Breast epithelium (tissue), 4 donors: ENCODE measurements at places on chromosomes 1 and 21.

- no peak overlapping the region for H3K27ac ChIP-seq
- no peaks in the 10 kb centered on the region for H3K4me1 ChIP-seq
- DNase-seq, result no peak
Measured at GRCh38 chr1:213381572-213382084, 330.6 kb downstream of the RPS6KC1 start.

GRCh38 chr1:58249737-58250586 is 296.6 kb downstream of the OMA1 start:
- peak overlapping the region; percentile 21 for H3K4me3 ChIP-seq
- DNase-seq, result no peak
- H3K27ac ChIP-seq, result no peak overlapping the region
- H3K36me3 ChIP-seq, result no peaks in the 10 kb centered on the region
- H3K27me3 ChIP-seq, result no peaks in the 10 kb centered on the region

DNA sequence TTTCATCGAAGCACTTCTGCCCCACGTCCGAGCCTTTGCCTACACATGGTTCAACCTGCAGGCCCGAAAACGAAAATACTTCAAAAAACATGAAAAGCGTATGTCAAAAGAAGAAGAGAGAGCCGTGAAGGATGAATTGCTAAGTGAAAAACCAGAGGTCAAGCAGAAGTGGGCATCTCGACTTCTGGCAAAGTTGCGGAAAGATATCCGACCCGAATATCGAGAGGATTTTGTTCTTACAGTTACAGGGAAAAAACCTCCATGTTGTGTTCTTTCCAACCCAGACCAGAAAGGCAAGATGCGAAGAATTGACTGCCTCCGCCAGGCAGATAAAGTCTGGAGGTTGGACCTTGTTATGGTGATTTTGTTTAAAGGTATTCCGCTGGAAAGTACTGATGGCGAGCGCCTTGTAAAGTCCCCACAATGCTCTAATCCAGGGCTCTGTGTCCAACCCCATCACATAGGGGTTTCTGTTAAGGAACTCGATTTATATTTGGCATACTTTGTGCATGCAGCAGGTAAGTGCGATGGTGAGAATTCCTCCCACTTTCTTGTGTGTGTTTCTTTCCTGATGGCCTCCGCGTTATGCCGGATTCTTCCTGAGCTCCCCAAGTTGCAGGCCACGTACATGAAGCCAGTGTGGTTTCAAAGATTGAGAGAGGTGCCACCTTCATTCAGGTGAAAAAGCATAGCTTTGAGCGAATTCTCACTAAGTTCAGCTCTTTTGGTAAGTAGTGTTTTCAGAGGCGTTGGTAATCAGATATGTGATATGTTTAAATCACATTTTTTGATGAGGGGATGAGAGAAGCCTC is 6.0 kb downstream of the NFIA start:
- DNase-seq, result no peak
- no peak overlapping the region for H3K27ac ChIP-seq
- H3K36me3 ChIP-seq, result no peaks in the 10 kb centered on the region
- H3K4me3 ChIP-seq, result no peak overlapping the region

DNA sequence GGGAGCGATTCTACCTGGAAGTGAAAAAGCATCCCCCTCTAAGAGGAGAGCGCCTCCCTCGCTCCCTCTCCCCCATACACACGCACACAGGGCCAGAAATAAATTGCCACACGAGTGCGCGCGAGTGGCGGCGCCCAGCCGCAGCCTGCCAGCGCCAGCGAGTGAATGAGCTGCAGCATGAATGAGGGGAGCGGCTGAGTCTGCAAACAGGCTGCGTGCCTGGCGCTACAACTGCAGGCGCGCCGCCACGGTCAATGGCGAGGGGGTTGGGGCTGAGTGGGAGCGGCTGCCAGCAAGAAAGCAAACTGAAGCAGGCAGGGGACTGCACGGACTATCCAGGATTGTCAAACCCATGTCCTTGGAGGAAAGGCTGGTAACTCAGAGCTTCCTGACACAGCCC is 2.2 kb downstream of the CAMK1G start:
- no peak for DNase-seq
- H3K36me3 ChIP-seq, result no peaks in the 10 kb centered on the region
- H3K27me3 ChIP-seq, result peaks cover 23% of the 10 kb centered on the region

DNA sequence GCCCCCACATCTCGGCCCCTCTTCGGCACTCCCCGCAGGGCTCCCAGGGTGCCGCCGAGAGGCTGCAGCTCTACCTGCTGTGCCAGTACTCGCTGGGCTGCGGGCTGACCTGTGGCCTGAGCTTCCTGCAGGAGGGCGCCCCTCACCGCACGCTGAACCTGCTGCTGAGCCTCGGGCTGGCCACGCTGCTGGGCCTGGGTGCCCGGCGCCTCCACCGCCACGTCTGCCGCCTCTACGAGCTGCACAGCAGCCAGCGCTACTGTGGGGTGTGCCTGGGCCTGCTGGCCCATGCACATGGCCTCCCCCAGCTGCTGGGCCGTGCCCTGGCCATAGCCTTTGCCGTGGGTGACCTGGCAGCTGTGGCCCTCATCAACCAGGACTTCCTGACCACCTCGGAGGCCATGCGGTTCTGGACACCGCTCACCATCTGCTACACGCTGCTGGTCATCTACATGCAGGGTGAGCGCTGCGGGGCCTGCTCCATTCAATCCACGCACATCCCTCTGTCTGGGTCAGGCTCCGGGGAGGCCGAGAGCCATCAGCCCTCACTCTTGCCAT is 1.9 kb downstream of the TMEM82 start:
- no peak overlapping the region for H3K27ac ChIP-seq
- no peaks in the 10 kb centered on the region for H3K36me3 ChIP-seq
- no peak overlapping the region for H3K4me3 ChIP-seq
- no peaks in the 10 kb centered on the region for H3K27me3 ChIP-seq

GRCh38 chr1:246343251-246343650 is 163.8 kb downstream of the SMYD3 start:
- H3K36me3 ChIP-seq, result no peaks in the 10 kb centered on the region
- no peak for DNase-seq
- no peaks in the 10 kb centered on the region for H3K27me3 ChIP-seq
- no peak overlapping the region for H3K4me3 ChIP-seq
- H3K27ac ChIP-seq, result no peak overlapping the region

DNA sequence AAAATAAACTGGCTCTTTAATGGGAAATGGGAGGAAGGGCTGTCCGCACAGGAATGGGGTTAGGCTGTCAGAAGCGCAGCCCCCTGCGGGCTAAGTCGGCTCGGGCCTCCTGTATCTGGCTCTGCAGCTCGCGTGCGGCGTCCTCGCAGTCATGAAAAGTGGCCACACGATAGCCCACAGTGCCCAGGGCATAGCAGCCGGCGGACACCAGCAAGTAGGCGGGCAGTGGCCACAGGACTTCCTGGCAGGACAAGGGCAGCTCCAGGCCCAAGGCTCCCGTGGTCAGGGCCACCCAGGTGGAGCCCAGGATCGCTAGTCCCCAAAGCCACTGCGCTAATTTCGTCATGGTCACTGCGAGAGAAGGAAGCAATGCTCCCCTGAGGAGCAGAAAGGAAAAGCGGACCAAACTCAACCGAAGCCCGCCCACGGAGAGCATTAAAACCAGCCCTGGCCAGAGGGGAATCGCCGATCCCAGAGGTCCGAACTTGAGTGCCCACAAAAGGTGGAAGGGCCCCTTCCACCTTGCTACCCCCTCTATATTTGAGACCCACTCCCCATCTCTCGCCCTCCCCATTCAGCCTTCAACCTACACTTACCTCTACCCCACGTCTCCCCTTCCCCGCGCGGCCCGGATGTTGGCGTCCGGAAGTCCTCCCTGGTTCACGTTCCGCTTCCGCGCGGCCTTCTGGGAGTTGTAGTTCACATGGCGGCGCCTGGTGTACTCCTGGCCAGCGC is at the start of gene DPM3:
Gene DPM3 (minus strand): TSS at position 637 of the 735 bp plus-strand sequence. CDS start 291 bp downstream, at position 346.
- no peaks in the 10 kb centered on the region for H3K27me3 ChIP-seq
- no peaks in the 10 kb centered on the region for H3K36me3 ChIP-seq
- peak; percentile 81 for DNase-seq

- H3K4me1 ChIP-seq, result no peaks in the 10 kb centered on the region
- no peak overlapping the region for H3K27ac ChIP-seq
- H3K36me3 ChIP-seq, result no peaks in the 10 kb centered on the region
- H3K27me3 ChIP-seq, result no peaks in the 10 kb centered on the region
- no peak for DNase-seq
Measured at GRCh38 chr1:154802336-154802969, 67.6 kb downstream of the KCNN3 start.

DNA sequence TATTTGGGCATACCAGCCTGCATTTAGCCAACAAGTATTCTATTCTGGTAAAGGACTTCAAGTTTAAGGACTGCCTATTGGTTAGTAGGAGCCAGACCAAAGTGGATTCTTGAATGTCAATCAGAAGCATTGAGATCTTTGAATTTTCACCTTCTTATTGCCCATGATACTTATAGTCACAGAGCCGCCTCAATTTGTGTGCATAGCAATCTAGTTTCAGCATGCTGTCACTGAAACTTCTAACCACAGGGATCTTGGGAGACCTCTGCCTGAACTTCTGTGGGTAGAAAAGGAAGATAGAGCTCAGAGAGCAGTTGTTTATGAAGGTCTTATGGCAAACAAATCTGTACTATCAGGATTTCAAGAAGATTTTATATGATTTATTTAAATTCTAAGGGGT is 501.4 kb upstream of the USP24 start:
- no peak for DNase-seq
- no peak overlapping the region for H3K4me3 ChIP-seq
- H3K4me1 ChIP-seq, result peaks cover 4% of the 10 kb centered on the region
- H3K36me3 ChIP-seq, result no peaks in the 10 kb centered on the region

- H3K4me1 ChIP-seq, result no peaks in the 10 kb centered on the region
- H3K27me3 ChIP-seq, result no peaks in the 10 kb centered on the region
- DNase-seq, result peak; percentile 24
- H3K4me3 ChIP-seq, result no peak overlapping the region
- no peaks in the 10 kb centered on the region for H3K36me3 ChIP-seq
- no peak overlapping the region for H3K27ac ChIP-seq
Measured at GRCh38 chr1:233252441-233252840, 43.1 kb downstream of the PCNX2 start.

GRCh38 chr1:54253480-54253879 is 53.5 kb downstream of the MRPL37 start:
- H3K27ac ChIP-seq, result peak overlapping the region; percentile 75
- H3K36me3 ChIP-seq, result no peaks in the 10 kb centered on the region
- DNase-seq, result no peak
- no peak overlapping the region for H3K4me3 ChIP-seq

- no peaks in the 10 kb centered on the region for H3K36me3 ChIP-seq
- no peak overlapping the region for H3K4me3 ChIP-seq
- H3K27me3 ChIP-seq, result no peaks in the 10 kb centered on the region
- DNase-seq, result peak; percentile 31
- no peaks in the 10 kb centered on the region for H3K4me1 ChIP-seq
- no peak overlapping the region for H3K27ac ChIP-seq
Measured at GRCh38 chr1:156805766-156806511, 10.7 kb downstream of the SH2D2A start.

GRCh38 chr1:201459775-201460174 is 9.2 kb downstream of the PHLDA3 start:
- H3K27me3 ChIP-seq, result no peaks in the 10 kb centered on the region
- H3K4me1 ChIP-seq, result peaks cover 23% of the 10 kb centered on the region
- no peak for DNase-seq
- no peak overlapping the region for H3K4me3 ChIP-seq
- H3K27ac ChIP-seq, result peak overlapping the region; percentile 92

- no peak overlapping the region for H3K27ac ChIP-seq
- no peaks in the 10 kb centered on the region for H3K36me3 ChIP-seq
- H3K27me3 ChIP-seq, result peaks cover 55% of the 10 kb centered on the region
- H3K4me3 ChIP-seq, result peak overlapping the region; percentile 19
Measured at GRCh38 chr1:110067893-110068645, 2.4 kb downstream of the ALX3 start.

DNA sequence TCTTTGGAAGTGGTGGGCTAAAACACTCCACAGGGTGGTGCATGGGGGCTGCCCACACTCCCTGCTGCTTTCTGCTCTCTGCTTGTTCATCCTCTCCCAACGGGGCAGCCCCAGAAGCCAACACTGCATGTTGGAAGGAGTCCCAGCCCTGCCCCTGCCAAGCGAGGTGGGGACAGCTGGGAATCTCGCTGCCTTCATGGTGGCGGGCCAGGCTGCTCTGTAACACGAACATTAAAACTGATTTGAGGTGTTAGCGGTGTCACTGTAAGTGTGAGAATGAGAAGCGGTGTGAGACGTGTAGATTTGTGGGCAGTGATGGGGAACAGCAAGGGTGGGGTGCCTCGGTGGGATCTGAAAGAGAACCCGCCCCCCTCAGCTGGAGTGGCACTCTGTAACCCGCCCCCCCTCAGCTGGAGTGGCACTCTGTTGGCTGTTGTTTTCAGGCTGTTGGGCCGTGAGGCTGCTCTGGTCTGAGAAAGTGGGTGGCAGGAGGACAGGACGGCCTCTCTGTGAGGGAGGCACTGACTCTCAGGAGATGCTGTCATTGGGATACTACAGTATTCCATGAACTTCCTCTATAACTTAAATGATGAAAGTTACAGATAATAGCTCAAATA is 80.9 kb downstream of the PCBP3 start:
- DNase-seq, result no peak
- no peaks in the 10 kb centered on the region for H3K4me1 ChIP-seq
- peaks cover 2% of the 10 kb centered on the region for H3K27me3 ChIP-seq
- no peaks in the 10 kb centered on the region for H3K36me3 ChIP-seq
- H3K27ac ChIP-seq, result no peak overlapping the region
